Epithelial cell of esophagus (primary cell): ENCODE measurements at places on chromosomes 5 and 9.

DNA sequence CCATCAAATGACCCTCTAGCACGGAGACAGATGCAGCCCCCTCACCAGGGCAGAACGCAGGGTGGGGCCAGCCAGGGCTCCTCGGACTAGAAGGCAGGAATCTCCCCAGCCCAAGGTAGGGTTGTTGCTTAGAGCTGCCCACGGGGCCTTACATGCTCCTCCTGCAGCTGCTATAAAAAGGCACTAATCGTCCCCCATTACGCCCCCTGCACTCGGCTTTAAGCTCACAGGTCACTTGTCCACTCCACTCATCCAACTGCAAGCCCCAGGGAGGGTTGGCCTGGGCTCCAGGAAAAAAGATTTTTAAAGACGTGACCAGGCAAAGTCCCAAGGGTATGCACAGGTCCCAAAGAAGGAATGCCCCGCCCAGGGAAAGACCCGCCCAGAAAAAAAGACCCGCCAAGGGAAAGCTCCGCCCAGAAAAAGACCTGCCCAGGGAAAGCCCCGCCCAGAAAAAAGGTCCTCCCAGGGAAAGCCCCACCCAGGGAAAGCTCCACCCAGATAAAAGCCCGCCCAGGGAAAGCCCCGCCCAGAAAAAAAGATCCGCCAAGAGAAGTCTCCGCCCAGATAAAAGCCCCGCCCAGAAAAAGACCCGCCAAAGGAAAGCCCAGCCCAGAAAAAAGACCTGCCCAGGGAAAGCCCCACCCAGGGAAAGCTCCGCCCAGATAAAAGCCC lies 11.1 kb downstream of the GRIN1 start:
- DNase-seq, result peak; percentile 17

DNA sequence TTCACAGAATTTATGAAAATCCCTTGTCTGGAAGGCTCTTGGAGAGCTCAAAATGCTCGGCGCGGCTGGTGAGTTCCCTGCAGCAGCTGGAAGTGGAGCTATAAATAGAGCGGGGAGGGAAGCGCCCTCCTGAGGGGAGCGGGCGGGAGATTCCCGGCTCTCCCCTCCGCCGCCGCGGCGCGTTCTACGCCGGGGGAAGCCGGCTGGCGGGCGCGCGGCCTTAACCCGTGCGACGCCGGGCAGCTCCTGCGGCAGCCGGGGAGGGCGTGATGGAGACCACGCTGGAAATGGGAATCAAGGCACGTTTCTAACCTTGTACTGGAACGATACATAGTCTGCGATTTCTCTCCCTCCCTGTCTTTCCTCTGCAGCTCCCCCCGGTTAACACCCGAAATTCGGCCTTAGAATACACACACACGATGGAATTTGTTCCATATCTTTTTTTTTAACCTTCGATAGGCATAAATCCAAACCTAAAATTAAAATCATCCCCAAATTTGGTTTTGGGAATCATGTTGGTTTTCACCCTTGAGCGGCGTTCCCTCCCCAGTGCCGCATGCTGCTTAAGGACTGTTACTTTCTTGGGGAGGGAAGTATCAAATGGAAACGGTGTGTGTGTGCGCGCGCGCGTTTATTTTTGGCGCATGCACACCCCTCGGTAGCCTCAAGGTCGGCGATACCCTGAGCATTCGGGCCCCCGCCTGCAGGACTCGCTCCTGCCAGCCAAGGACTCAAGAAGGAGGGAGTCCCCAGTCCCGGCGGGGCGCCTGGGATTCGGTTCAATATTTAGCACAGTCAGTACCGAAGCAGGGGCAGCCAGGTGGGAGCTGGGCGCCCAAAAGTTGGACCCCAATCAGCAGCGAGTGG lies 306.3 kb upstream of the KCNN2 start:
- DNase-seq, result peak; percentile 18

DNA sequence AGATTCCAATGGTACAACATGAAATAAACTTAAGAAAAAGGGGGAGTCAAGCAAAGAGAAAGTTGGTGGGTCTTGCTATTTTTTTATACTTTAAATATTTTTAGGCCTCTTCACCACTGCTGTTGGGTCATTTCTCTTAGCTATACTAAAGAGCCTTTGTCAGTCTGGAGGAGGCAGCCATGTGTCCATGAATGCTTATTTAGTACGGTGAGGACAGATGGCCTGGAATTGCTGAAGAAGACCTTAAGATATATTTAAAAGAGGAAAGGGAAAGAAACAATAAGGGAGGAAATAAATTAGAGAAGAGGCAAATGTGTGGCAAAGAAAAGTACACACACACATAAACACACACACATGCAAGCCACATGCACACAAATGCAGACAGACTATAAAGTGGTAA lies 560.5 kb upstream of the MEF2C start:
- DNase-seq, result no peak

GRCh38 chr5:133367984-133368383 lies 244.4 kb downstream of the FSTL4 start:
- DNase-seq, result no peak

DNA sequence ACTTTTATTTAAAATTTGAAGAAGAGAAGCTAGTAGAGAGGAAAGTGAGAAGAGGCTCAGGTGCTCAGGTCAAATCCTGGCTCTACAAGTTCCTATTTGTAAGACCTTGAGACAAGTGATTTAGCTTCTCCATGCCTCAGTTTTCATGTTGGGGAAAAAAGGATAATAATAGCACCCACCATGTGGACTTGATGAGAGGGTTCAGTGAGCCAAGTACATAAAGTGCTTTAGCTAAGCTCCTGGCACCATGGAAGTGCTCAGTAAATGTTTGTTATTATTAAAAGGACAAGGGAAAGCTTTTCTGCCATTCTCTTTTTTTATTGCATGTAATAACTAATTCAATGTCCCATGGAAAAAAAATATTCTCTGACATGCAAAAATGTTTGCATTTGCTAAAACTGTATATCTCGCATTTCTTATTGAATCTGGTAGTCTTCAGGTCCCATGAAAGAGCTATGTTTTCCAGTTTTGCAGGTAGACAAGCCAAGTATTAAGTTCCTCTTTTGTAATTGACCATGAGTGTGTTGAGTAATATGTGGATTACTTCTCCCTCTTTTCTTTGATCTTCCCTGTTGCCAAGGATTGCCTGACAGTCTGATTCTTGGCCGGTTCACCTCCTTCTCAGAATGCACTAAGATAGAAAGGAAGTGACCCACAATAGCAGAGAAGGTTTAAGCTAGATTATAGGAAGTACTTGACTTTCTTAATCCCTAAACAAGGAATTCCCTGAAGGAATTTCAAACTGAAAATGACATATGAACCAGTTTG lies 45.6 kb upstream of the TRIM32 start:
- peak; percentile 42 for DNase-seq

GRCh38 chr5:55520117-55520839 lies 14.5 kb downstream of the PLPP1 start:
- DNase-seq, result no peak

GRCh38 chr5:110346893-110347358 lies 379.5 kb downstream of the TMEM232 start:
- no peak for DNase-seq

GRCh38 chr5:42689391-42689790 lies 67.2 kb upstream of the CCDC152 start:
- peak; percentile 20 for DNase-seq

GRCh38 chr9:116394894-116395698 lies 241.5 kb downstream of the PAPPA start:
- DNase-seq, result no peak

DNA sequence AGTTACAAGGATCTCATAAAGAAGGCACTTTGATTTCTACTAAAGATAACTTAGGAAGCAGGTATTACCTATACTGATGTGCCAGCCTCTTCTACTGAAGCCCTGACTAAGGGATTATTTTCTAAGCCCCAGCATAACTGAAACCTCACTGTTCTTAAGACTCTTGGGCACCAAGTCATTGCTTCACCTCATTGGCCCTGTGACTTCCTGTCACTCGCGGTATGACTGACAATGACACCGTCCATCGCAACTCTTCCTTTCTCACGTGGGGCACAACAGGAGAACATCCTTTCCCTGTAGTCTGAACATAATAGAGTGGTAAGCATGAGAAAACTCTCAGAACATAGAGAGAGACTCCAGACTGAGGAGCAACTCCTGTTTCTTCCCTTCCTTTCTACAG lies 6.4 kb downstream of the OR2V2 start:
- DNase-seq, result no peak

GRCh38 chr5:107269256-107269655 lies 401.5 kb downstream of the EFNA5 start:
- DNase-seq, result no peak

- DNase-seq, result no peak
Measured at GRCh38 chr9:69760278-69760610, 433 bp upstream of the PTAR1 start.

- no peak for DNase-seq
Measured at GRCh38 chr9:118784033-118784432, 585.2 kb downstream of the BRINP1 start.

GRCh38 chr5:175264406-175264805 lies 179.6 kb downstream of the DRD1 start:
- no peak for DNase-seq

- DNase-seq, result no peak
Measured at GRCh38 chr9:135835131-135835530, 72.2 kb downstream of the CAMSAP1 start.

- no peak for DNase-seq
Measured at GRCh38 chr5:75062925-75063531, 10.7 kb upstream of the GCNT4 start.

DNA sequence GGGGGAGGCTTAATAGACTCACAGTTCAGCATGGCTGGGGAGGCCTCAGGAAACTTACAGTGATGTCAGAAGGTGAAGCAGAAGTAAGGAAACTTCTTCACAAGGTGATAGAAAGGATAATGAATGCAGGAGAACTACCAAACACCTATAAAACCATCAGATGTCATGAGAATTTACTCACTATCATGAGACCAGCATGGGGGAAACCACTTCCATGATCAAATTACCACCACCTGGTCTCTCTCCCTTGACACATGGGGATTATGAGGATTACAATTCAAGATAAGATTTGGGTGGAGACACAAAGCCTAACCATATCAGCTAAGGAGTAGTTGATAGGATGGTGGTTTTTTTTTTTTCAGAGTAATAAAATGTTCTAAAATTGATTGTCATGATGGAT lies 201.8 kb downstream of the CDH12 start:
- DNase-seq, result no peak

DNA sequence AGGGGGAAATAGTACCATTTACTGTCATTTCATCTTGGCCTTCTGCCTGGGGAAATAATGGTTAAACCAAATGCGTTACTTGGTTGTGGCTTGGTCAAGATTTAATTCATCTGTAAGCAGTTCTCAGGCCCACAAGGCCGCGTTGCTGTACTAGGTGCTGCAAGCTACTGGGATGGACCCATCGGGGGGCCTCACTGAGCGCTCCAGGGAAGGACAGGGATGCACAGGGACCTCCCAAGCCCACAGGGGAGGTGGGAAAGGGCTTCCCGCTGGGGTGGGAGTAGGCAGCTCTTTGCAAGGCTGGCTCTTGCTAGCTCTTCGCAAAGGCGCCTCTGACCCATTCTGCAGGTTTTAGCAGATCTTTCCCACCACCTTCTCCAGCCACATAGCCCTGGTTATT lies 8.0 kb downstream of the GFPT2 start:
- DNase-seq, result no peak

DNA sequence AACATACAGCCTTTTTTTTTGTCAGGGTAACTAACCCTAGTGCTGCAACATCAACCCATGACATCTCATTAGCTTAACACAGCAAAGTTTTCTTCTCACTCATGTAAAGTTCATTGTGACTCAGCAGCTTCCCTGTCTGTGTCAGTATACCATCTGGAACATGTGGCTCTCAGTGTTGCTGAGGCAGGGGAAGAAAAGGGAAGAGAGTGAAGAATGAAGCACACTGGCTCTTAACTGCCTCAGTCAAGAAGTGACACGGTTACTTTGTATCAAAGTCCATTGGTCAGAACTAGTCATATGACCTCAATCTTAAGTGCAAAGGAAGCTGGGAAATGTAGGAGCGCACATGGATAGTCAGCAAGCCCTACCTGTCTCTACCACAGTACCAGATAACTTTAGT lies 185.0 kb upstream of the ELL2 start:
- peak; percentile 93 for DNase-seq

GRCh38 chr5:181127907-181128626 lies 2.9 kb downstream of the OR2V1 start:
- DNase-seq, result no peak

DNA sequence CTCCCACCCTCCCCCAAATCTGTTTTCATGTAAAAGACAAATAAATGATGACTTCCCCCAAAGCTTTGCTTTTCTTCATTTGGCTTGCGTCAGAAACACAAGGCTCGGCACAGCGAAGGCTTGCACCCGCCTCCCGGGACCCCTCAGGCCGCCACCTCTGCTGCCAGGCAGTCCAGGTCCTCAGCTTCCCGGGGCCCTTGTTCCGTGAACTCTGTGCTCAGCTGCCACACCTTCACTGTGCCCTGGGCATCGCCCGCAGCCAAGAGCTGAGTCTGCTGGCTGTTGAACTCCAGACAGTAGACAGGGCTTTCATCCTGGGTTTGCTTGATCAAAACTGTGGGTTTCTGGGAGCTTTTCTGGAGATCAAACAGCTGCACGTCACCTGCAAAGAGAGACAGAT lies 23.0 kb downstream of the DYNC2I2 start:
- DNase-seq, result no peak

DNA sequence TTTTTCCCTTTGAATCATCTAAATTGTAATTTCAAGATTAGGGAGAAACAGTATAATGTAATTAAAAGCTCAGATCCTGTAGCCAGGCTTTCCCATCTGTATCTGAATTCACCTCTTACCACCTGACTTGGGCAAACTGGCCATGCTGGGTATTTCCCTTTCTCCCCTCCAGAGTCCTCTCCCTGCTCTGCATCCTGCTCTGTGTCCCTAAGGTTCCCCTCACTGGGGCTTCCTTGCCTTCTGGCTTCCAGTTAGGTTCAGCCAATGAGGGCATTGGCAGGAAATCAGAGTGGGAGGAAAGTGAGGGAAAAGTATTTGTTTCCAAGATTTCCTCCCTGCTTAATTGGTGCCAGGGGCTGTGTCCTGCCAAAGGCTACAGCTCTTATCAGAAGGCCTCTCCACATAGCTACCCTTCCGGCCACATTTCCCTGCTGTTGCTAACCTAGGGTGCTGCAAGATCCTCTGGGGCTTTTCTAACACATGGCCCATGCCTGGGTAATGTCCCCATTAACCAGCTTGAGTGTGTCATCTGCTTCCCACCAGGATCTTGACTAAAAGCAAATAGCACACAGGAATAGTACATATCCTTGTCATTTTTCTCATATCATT lies 51.0 kb upstream of the MPDZ start:
- no peak for DNase-seq

DNA sequence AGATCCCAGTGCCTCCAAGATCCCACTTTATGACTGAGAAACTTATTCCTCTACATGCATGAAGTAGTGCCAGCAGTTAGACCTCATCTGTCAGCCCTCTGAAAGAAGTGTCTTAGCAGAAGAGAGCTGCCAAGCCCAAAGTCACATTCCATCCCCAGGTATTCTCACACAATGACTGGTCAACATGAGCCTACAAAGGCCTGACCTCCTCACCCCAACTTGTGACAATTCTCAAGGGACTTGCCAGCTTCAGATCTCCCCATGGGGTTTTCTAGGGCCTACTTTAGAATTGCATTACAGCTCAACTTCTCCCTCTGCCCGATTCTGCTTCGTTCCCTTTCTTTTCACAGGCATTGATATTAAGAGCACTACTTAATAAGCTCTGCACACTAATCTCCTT lies 393.8 kb upstream of the SLC30A5 start:
- no peak for DNase-seq

GRCh38 chr9:75914002-75914401 lies 23.5 kb downstream of the PCSK5 start:
- no peak for DNase-seq
